Left ventricle myocardium superior (tissue), 1 donor: ENCODE measurements at places on chromosomes 2 and 18.
A peak's percentile ranks its signal among the peaks of the same experiment; 100 is the strongest.

DNA sequence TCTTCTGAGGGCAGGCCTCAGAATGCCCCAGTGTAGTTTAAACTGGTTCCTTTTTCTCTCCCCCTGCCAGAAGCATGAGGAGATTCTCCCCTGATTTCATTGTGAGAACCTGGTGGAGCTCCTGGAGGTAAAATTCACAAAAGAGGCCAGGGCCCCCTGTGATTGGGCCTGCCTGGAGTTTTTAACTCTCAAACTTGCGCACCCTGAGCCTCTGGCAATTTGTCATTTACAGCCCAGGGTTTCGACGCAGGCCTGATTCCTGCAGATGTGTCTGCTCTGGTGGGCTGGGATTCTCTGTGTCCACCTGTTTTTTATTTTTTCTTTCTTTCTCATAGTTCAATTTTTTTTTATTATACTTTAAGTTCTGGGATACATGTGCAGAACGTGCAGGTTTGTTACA, 157.9 kb downstream of the ASB1 start:
- no peak for DNase-seq

GRCh38 chr2:30493440-30493839, 46.4 kb downstream of the LCLAT1 start:
- DNase-seq, result no peak

DNA sequence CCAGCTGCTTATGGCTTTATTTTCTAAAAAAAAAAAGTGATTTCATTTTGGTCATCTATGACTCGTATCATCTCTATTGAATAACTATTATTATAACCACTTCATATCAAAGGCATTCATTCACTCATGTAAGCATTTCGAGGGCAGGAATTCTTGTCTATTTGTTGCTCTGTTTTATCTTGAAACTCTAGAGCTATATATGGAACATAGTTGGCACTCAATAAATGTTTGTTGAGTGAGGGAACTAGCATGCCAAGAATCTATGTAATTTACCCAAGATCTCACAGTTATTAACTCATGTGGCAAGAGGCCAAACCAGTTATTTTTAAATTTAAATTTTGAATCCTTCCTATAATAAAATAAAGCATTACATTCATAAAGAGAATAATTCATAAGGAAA, 470.1 kb downstream of the TMX3 start:
- no peak for DNase-seq

DNA sequence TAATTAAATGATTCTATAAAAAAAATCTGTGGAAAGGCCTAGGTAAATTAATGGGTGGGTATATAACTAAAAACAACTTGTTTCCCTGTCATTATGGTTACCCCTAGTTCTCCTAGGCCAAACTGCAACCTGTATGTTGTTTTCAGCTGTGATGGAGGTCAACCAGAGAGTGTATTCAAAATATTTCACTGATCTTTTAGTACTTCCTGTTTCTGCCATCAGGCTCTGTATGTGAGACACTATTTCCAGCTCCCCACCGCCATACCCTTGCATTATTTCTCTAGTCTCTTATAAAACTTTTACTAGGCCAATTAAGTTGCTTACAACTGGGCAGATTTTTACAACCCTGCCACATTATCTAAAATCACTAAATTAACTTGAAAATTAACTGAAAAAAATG, 21.0 kb upstream of the CDKL4 start:
- DNase-seq, result no peak

- DNase-seq, result no peak
Measured at GRCh38 chr2:200624026-200624425, 38.2 kb downstream of the AOX1 start.

GRCh38 chr2:74221604-74222299, 23.3 kb downstream of the MTHFD2 start:
- no peak for DNase-seq

- DNase-seq, result no peak
Measured at GRCh38 chr2:176084611-176085119, 903 bp upstream of the EVX2 start.

GRCh38 chr2:145741636-145742035, 1221.7 kb upstream of the ZEB2 start:
- DNase-seq, result no peak

DNA sequence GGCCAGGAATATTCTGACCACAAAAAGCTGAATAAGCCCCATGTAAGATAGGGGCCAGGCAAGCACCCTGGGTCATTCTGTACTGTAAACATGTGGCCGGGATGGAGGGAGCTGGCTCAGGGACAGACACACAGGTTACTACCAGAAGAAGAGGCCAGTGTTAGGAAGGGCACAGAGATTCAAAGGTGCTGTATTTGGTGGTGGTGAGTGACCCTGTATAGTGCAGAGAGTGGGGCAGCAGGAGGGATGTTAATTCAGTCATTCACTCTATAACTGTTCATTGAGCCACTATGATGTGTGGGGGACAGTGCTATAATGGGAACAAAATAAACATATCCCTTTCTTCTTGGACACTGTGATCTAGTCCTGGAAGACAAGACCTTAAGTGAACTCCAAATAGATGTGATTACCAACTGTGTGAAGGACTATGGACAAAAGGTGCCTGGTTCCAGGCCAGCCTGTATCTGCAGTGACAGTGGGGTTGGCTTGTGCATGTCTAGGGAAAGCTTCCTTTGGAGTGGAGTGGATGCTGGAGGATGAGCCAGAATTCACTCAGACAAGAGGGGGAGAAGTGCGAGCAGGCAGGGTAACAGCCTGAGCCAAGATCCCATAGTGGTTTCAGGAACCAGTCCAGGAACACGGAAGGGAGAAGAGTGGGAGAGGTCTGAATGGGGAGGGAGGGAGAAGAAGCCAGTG, 8.3 kb downstream of the MOCOS start:
- DNase-seq, result no peak

- peak; percentile 31 for DNase-seq
Measured at GRCh38 chr2:239215136-239215925, 185.5 kb downstream of the HDAC4 start.

- DNase-seq, result no peak
Measured at GRCh38 chr2:53148221-53148620, 619.4 kb upstream of the CHAC2 start.

DNA sequence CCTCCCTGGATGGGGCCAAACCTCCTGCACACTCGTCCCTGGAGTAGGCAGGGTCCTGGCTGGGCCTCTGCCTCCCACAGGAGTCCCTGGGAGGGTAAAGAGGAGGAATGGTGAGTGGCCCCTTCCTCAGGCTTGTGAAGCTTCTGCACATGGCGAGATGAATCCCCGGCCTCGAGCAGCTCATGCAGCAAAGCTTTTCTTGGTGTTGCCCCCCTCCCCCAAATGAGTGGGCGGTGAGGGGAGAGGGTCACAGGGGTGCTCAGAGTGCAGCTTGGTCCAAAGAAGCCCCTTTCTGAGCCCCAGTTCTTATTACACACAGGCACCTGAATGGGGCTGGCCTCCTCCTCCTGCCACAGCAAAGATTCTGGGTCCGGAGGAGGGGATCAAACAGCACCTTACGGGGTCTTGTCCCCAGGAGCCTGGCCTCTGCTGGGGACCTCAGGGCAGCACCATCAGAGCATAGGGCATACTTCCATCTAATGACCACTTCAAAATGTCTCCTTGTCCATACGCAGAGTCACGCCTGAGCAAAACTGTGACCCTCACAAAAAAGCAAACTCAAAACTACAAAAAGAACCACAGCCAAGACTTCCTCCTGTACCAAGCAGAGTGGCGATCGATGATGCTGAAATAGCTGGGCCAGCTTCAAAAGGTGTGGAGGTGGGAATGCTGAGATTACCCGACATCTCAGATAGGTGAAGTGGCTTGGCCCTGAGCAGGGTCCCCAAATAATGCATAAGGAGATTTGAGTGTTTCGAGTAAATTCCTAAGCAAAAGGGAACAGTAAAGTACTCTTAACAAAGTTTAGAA, 148.4 kb upstream of the TWIST2 start:
- DNase-seq, result no peak

DNA sequence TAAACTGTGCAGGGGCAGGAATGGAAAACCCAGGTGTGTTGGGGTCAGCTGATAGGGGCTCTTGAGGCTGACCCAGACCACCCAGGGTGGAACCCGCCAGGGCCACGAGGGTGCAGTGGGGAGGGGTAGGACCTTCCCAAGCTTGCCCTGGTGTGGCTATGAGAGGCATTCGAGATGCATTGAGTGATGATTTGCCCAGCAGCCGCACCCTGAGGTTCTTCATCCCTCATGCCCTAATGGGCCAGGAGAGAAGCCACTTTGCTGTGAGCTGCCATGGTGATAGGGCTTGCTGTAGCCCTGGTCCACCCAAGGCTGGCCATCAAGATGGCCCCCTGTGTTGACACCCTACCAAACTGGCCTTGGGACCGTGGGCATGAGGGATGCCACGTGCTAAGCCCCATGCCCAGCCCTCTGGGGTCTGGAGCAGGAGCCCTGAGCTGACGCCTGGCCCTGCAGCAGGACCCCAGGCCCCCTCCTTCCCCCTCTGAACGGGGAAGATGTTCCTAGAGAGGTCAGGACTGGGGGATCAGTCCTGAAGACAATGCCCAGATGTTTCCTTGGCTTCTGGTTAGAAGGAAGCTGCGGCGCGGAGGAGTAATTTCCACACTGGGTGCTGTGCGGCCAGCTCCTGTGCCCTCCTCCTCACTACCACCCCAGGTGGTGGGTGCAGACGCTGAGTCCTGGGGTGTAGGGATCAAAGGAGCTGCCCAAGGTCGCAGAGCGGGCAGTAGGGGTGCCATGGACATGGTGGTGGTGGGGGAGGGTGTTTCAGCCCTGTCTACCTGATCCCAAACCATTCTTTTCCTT, 122.5 kb upstream of the HDAC4 start:
- DNase-seq, result peak; percentile 5

GRCh38 chr2:241061275-241061674, 40.8 kb downstream of the MTERF4 start:
- DNase-seq, result no peak

- DNase-seq, result no peak
Measured at GRCh38 chr2:180728928-180729559, 251.4 kb upstream of the UBE2E3 start.

GRCh38 chr2:202671317-202672035, 36.7 kb downstream of the FAM117B start:
- no peak for DNase-seq

DNA sequence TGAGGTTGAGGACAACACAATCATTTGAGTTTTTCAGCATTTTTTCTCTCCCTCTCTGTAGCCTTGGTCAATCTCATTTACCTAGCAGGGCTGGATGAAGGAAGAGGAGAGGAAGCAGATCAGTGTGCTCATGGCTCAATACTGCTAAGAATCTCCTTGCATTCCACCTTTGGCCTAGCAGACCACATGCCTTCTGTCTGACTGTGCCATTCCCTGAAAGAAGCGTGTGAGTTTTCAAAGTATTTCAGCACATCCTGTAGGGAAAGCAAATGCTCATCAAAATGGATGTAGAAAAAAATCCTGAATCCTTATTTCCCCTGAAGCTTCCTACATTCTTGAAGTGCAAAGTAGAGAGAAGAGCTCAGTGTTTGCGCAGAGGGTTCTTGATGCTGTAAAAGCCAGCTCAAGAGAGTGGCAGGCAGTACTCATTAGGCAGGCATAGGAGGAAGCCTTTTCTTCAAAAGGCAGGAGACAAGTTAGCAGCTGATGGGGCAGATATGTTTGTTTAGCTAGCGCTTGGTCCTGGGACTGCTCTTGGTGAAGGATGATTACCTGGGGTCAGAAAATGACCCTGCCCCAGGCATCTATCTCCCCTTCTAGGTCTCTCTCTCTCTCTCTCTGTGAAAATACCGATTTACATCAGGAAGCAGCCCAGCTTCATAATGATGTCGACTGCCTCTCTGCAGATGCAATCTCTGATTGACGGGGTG, 14.4 kb upstream of the PIK3C3 start:
- no peak for DNase-seq

- DNase-seq, result no peak
Measured at GRCh38 chr2:64601034-64601754, 52.5 kb downstream of the SERTAD2 start.

- peak; percentile 43 for DNase-seq
Measured at GRCh38 chr2:6917761-6918421, 679 bp downstream of the RNF144A start.

DNA sequence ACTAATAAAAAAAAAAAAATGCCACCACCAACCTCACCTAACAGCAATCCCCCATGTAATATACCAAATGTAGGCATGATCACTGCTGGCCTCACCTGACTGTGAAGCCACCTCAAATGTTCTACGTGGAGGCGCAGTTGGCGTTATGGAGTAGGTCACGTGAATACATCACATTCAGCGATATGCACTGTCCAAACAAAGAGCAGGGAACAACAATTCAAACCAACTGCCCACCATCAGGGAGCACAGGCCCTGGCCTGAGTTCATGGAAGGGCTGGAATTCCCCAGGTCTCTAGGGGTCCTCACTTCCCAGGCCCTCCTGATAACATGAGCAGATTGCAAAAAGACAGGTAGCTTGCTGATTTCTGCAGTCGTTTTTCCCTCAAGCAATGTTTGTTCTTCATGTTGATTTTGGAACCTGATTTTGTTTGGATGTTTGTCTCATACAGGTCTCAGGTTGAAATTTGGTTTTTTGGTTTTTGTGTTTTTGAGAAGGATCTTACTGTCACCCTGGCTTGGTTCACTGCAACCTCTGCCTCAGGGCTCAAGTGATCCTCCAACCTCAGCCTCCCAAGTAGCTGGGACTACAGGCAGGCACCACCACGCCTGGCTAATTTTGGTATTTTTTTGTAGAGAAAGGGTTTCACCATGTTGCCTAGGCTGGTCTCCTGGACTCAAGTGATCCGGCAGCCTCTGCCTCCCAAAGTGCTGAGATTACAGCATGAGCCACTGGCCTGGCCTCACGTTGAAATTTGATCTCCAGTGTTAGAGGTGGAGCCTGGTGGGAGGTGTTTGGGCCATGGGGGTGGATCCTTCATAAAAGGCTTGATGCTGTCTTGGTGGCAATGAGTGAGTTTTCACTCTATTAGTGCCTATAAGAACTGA, 15.5 kb downstream of the TBC1D8 start:
- no peak for DNase-seq

- no peak for DNase-seq
Measured at GRCh38 chr2:234331566-234331965, 165.3 kb downstream of the ARL4C start.

- no peak for DNase-seq
Measured at GRCh38 chr2:131517106-131517831, 10.4 kb upstream of the CCDC74A start.

GRCh38 chr2:164935118-164936101, 19.9 kb downstream of the SLC38A11 start:
- DNase-seq, result no peak

DNA sequence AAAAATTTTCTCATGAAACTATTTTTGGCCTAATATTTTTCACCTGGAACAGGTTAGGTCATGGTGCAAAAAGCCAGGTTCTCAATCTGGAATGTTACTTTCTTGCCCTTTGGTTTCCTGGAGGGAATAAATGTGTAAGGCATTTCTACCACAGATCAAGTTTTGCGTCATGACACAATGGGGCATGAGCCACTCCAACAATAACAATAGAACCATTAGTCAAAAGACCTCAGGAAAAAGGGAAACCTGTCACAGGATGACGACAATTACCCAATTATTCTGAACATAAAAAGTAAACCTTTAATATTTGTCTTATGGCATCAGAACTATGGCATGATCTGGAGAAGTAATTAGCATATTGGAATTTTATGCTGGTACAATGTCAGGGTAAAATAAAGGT, 88.2 kb upstream of the HNRNPA3 start:
- DNase-seq, result no peak
